ENCODE measurements at places on chromosomes 4 and X.

GRCh38 chr4:101211146-101211553 lies 136.2 kb downstream of the PPP3CA start:
- DNase-seq: no peak

GRCh38 chr4:6845574-6845973 lies 63.0 kb downstream of the KIAA0232 start:
- DNase-seq: no peak

DNA sequence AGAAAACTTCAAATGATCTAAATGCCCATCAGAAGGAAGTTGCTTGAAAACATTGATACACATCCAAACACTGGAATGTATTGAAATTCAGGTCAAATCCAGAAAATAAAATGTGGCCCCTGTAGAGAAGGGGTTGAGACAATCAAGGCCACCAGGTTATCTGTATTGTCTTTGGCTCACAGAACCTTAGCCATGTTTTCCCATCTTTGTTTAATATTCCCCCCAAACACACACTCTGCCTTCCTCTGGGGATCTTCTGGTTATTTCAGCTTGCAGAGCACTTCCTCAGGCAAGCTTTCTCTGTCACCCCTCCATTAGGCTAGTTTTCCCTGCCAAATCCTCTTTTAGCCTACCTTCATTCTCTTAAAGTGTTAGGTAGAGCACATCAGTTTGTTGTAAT lies 30.5 kb downstream of the PAGE2 start:
- no peak for DNase-seq

GRCh38 chr4:169341490-169341889 lies 70.7 kb upstream of the SH3RF1 start:
- no peak for DNase-seq

DNA sequence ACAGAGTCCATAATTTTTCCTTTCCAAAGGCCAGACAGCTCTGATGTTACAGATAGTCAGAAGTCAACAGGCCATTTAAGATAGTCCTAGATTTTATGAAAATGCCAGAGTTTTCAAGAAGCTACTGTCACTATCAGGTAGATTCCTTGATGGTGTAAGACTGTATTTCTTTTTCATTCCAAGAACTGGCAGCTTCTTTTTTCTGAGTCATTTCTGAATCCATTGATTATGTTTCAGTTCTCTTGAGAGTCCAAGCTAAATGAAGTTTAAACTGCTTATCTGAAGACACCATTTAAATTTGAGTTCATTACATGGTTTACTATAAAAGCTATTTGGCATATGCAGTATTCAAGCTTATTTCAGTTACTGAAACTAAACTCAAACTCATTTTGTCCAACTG lies 44.6 kb downstream of the RASSF6 start:
- no peak for DNase-seq

GRCh38 chrX:10030570-10030969 lies 63.4 kb downstream of the CLDN34 start:
- DNase-seq: no peak

DNA sequence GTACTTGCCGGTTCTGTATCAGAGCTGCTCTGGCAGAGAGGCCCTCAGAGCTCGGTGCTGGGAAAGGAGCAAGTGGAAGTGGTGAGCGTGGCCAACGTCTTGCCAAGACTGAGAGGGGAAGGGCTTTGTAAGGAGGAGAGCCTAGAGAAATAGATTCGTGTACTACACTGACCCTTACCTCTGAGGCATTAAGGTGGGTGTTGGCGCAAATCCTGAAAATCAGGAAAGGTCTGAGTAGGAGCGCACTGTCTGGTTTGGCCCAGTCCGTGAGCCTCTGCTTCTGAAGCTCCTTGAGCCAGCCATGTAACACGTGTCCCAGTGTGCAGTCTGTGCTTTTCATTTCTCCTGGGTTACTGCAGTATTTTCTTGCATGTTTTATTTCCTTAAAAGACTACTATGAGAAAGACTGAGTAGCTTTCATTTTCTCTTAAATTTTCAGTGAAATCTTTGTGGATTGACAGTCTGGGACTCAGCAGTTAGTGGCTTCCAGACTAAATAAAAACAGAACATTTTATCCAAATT lies 140.5 kb downstream of the SOWAHB start:
- DNase-seq: no peak

DNA sequence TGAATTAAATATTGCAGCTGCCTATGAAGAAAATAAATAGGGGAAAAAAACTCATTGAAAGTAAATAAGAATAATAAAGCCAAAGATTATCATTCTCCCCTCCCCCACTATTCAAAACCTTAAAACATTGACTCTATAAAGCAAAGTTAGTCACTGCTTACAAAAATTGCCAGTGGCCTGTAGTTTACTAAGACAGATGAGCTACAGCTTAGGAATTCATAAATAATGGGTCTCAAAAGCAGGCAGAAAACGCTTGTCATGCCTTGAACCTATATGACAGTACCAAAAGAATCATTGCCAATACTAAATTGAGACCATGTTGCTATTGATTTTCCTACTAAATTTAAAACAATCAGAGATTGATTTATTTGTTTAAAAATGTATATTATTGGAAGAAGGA lies 78.9 kb downstream of the SLC10A7 start:
- DNase-seq: no peak
